Foreskin keratinocyte (primary cell): ENCODE measurements at places on chromosomes 2 and 18.
A peak's percentile ranks its signal among the peaks of the same experiment; 100 is the strongest.

DNA sequence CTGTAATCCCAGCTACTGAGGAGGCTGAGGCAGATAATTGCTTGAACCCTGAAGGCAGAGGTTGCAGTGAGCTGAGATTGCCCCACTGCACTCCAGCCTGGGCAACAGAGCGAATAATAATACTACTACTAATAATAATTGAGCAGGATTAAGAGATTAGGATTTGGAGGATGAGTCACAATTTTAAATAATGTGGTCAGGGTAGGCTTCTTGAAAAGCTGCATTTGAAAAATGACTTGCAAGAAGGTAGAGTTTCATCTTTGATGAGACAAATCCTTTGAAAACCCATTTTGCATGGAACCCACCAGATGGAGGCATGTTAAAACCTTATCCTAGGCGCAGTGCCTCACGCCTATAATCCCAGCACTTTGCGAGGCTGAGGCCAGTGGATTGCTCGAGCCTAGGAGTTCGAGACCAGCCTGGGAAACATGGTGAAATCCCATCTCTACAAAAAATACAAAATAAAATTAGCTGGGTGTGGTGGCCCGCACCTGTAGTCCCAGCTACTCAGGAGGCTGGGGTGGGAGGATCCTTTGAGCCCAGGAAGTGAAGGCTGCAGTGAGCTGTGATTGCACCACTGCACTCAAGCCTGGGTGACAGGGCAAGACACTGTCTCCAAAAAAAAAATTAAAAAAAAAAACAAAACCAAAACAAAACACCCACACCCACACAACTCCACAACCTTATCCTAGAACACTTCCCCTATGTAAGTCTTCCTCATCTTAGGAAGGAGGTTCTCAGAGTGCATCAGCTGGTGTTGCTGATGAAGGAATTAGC lies 3.3 kb upstream of the ATP8B1 start:
- DNase-seq, result no peak

DNA sequence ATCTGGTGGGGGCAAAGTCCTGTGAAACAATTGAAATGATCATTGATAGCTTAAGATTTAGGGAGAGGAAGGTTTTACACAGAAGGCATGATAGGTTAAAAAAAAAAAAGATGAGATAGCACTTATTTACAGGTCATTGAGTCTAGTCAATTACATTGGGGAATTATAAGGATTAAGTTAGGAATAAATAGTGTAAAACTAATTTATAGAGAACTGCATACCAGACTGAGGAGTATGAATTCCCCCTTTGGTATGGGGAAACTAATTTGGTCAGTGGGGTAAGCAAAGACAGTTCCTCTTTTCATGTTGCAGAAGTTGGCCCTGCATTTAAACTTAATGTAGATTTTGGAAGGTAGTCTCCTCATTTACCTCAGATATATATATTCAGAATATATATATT lies 10.8 kb downstream of the GLS start:
- DNase-seq, result no peak

DNA sequence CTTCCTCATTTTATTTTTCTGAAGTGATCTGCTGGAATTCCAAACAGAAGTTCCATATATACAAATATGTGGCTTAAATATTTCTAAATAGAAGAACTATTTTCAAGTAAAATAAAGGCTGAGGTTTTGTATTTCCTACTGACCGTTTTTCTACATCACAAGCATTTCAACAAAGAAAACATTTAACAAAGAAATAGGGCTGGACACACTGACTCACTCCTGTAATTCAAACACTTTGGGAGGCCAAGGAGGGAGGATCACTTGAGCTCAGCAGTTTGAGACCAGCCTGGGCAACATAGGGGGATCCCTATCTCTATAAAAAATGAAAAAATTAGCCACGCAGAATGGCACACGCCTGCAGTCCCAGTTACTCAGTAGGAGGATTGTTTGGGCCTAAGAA lies 44.6 kb downstream of the TANK start:
- no peak for DNase-seq

DNA sequence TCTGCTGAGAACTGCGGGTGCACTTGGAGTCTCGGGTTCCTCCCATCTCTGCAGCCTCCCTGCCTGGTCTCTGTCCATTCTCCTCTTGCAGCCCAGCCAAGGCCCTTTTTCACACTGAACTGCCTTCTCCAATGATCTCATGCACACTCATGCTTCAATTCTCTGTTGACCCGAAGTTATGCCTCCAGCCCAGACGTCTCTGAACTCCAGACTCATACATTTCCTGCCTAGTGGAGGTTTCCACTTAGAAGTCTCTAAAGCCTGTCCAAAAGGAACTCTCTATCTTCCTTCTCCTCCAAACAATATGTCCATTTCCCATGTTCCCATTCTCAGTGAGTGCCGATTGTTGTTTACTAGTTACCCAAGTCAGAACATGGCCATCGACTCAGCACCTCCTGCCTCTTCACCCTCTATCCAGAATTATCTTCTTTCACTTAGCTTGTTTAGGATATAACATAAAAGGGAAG lies 155.2 kb downstream of the IRS1 start:
- DNase-seq, result no peak

- no peak for DNase-seq
These were observed 33.7 kb downstream of the SOX11 start for GRCh38 chr2:5725794-5726463.

GRCh38 chr2:184875212-184875611 lies 276.9 kb downstream of the ZNF804A start:
- no peak for DNase-seq

DNA sequence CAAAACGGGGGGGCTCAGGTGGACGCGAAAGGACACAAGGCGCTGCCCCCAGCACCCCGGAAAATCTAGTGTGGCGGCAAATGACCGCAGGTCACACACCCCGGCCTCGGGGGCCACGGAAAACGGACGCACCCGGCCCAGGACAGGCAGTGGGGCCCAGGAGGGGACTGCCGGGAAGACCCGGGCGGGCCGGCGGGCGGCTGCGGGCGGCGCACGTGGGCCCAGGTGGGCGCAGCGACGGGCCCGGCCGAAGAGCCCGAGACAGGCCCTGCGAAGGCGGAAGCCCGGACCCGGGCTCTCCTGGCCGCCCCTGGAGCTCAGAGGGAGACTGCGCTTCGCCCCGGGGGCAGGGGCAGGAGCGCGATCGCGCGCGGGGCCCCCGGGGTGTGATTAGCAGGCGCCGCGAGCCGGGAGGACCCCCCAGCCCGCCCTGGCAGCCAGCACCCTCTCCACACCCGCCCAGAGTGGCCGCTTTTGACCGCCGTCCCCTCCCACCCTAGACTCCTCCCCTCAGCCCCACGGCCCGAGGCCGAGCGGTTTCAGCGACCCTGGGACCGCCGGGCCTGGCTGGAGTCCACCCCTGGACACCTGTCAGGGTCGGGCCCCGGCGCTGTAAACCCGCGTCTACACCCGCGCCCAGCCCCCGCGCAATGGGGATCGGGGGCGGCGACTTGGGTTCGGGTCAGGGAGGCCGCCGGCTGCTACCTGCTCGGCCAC lies 773 bp downstream of the MBP start:
- peak; percentile 37 for DNase-seq

DNA sequence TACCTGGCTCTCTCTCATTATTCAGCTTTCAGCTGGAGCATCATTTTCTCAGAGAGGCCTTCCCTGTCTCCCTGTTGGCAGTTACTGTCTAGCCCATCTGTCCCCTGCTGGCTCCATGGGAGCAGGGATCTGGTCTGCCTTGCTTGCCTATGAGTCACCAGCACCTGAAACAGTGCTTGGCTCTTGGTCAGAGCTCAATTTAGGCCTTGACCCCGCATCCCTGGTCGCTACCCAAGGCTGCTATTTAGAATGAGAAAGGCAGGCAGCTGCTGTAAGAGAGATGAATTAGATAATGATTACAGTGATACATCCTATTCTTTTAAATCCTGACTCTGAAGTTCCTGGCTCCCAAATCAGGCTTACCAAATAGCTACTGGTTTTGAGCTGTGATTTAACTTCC lies 32.9 kb downstream of the KCNE4 start:
- no peak for DNase-seq

- DNase-seq, result peak; percentile 7
These were observed 12.4 kb downstream of the XIRP2 start for GRCh38 chr2:166900700-166901099.

- DNase-seq, result peak; percentile 29
These were observed 3.7 kb upstream of the TGFA start for GRCh38 chr2:70557171-70557838.

GRCh38 chr2:36737131-36737750 lies 40.7 kb downstream of the VIT start:
- DNase-seq, result no peak

DNA sequence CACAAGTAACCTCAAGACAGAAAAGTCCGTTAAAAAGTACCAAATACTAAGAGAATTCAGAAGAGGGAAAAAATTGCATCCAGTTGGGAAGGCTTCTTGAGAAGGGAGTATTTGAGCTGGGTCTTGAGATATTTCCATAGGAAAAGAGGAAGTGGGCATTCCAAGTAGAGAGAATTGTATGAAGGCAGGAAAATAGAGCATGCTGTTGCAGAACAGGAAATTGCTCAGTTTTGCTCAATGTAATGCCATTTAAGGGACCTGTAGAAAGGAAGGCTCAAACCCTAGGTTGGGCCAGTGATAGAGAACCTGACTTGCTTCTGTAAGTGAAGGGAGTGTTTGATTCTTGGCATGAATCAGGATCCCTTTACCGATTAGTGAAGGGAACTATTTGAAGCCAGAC lies 1.0 kb upstream of the ZC3H8 start:
- DNase-seq, result no peak

GRCh38 chr18:73791081-73791480 lies 356.6 kb downstream of the FBXO15 start:
- no peak for DNase-seq

DNA sequence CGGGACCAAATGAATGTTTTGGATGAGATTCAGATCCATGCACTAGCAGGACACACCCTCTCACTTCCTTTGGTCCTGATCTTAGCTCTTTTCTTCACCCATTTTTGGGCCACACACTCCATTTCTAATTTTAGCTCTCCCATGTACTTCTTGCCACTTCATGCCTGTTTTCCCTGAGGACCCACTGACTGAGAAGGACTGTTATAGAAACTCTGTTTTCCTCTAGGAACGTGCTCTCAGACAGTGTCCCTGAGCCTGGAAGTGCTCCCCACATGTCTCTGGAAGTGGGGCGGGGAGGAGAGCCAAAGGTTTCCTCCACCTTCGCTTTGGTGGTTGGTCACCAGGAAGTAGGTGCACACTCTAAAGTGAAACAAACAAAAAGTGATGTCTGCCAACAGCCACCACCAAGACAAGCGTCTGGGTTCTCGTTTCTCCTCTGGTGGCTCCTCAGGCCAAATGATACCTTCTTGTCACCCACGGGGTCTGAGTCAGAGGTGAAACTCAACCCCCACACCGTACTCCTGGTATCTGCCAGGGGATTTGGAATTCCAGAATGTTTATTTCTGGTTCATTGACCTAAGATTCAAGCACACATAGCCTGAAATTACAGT lies 74.7 kb downstream of the MERTK start:
- no peak for DNase-seq

DNA sequence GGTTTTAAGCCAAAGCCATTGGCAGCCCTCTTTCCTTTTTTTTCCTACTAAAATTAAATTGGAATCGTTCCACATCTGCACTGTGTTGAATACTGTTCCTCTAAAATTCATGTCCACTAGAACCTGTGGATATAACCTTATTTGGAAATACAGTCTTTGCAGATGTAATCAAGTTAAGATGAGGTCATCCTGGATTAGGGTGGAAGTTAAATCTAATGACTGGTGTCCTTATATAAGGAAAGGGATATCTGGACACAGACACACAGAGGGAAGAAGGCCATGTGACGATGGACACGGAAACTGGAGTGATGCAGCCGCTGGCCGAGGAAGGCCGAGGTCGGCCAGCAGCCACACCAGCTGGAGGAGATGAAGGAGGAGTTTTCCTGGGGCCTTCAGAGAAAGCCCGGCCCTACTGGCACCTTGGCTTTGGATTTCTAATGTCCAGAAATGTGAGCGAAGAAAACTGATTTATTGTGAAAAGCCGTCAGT lies 49.4 kb downstream of the LONRF2 start:
- no peak for DNase-seq

GRCh38 chr2:34799556-34799955 lies 1200.5 kb upstream of the FAM98A start:
- DNase-seq, result no peak

DNA sequence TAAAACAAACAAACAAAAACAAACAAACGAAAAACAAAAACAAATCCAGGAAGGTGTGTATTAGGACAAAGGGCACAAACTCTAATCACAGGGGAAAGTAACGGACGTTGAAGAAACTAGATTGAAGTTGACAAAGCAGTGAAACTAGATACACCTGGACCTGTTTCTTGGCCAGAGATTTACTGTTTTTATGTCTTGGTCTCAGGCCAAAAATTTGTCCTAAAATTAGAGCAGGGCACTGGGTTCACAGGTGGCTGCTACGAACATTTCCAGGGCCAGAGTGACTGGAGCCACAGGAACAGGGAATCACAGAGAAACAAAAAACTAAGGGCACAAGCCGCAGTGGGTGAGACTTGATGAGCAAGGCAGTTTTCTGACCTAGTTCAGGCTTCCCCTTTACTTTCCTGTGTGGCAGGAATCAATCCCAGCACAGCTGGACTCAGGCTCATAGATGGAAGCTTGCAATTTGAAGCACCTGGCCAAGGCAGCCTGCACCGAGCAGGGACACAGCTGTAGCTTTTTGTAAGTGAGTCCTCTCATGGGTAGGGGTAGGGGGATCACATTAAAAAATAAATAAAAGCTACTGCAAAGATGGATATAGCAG lies 329.4 kb downstream of the DLGAP1 start:
- no peak for DNase-seq

DNA sequence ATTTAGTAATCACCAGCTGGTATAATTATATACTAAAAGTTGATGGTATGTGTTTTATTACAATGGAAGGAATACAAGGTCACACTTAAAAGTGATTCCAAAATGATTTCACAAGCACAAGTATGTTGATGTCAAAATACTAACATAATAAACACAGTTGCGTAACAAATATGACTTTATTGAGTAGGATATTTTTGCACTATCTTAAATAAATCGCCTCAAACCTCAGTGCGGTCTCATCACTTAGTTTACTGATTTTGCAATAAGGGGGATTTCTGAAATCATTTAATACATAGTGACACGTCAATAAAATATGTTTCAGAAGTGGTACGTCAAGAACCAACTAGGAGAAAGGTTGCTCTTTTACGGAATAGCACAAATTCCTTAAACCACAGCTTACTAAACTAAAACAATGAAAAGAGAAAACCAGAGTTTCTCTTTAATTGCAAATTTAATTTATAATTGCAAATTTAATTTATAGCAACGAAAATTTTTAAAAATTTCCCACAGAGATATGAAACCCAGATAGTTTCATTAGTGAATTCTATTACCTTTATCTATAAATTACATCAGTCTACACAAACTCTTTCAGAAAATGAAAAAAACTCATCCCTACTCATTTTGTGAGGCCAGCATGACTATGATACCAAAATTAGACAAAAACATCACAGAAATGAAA lies 304.0 kb upstream of the REG3G start:
- no peak for DNase-seq

DNA sequence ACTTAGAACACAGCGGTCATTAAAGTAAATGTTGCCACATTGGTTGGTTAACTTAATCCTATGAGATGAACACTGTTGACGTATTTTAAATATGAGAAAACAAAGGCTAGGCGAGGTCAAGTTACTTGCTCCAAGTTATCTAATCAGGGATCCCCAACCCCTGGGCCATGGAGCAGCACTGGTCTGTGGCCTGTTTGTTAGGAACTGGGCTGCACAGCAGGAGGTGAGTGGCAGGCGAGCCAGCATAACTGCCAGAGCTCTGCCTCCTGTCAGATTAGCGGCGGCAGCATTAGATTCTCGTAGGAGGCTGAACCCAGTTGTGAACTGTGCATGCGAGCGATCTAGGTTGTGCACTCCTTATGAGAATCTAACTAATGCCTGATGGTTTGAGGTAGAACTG lies 878.9 kb downstream of the CPS1 start:
- no peak for DNase-seq

GRCh38 chr18:3867236-3867635 lies 417.3 kb downstream of the TGIF1 start:
- no peak for DNase-seq
